ENCODE measurements at places on chromosomes 5 and 9.

GRCh38 chr5:80284720-80285119, 28.9 kb upstream of the SERINC5 start:
- no peak for DNase-seq

DNA sequence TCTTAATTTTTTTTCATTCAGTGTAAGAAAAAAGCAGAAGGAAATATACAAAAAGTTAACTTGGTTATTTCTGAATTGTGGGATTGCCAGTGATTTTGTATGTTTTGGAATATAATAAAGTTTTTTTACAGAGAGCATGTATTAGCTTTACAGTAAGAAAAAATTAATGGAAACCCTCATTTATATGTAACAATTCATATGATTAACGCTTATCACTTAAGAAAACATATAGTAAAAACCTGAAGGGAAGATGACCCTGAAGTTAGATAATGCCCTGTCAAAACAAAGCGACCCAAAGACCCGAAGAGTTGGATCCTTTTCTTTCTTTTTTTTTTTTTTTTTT, 52.4 kb downstream of the EHMT1 start:
- no peak for DNase-seq

DNA sequence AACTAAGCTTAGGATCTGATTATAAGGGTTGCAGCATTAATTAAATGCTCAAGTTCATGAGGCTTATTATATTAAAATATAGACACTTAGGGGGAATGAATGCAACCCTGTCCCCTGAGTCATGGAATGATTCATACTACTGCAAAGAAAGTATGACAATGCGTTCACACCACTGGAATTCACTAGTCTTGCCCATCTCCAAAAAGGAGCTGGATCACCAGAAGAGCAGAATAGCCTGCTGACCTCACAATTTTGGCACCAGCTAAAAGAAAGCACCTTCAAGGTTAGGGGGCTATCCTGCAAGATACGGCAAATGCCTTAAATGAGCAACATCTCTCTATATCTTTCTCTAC, 32.0 kb upstream of the TMED7 start:
- DNase-seq, result no peak

- DNase-seq, result no peak
Measured at GRCh38 chr5:177276886-177277285, 26.6 kb downstream of the RAB24 start.

DNA sequence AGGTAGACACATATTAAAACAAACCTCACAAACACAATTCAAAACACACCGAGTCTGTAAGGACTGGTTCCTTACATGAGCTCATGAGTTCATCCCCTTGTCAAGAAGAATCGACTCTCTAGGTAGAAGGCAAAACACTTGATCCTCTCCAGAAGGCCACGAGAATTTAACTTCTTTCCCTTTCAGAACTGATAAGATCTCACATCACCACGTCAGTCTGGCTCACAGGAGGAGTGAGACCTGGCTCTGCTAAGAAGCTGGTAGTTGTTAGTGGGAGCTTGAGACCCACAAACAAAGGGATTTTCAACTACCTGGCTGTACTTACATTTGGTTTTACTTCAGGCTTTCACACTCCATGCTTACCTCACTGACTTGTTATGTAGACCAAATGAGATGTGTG, 459.2 kb downstream of the ARHGEF28 start:
- DNase-seq, result no peak

DNA sequence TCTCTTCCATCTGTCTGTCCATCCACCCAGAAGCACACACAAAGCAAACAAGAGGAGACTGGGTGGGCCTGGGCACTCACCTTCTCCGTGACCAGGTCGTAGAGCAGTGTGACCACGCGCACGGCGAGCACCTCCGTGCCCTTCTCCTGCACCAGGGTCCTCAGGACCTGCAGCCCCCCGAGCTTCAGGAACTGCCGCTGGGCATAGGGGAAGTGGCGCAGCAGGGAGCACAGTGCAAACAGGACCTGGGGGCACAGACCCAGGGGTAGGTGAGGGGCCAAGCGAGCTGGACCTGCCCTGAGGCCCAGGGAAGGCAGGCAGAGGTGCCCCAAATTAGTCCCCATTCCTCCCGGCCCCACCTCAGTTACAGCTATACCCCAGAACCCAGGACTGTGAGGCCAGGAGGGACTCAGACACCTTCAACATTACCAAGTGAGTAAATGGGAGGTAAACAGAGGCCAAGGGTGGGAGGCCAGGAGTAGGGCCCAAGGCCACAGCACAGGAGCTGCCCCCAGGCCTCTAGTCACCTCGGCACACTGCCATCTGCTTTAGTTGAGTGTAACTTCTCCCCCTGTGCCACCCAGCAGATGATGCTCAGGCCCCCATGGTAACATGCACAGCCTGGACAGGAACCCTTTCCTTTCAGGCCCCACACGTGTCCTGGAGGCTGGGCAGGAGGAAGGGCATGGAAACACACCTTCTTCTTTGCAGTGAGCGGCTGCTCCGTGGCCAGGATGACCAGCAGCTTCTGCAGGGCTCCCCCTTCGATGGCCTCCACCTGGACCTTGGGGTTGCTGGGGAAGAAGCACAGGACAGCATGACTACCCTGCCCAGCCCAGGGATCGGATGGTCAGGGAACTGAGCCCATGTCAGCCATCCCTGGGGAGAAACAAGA, 76.2 kb upstream of the LRRTM2 start:
- no peak for DNase-seq

- no peak for DNase-seq
Measured at GRCh38 chr9:74770508-74771261, 117.0 kb downstream of the TRPM6 start.

GRCh38 chr5:54563083-54563761, 45.7 kb downstream of the SNX18 start:
- DNase-seq, result no peak

DNA sequence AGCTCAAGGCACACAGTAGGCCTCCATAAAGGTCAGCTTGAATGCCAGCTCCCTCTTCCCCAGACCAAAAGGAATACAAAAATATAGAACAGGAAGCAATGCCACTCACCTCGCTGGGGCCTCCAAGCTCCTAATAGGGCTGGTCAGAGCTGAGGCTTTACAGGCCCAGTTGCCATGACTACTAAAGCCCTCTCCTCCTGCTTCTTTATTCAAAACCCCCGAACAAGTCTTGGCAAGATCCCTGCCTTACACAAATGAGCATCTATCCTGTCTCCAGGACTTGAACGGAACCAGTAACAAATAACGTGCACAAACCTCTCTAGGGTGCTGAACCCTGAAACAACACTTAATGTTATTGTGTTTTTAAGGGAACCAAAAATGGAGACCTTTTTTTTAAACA, 136.3 kb downstream of the SIL1 start:
- no peak for DNase-seq

All from activated T-helper 1 cell treated with anti-CD3 and anti-CD28 coated beads, Interleukin-2, amount 50 U/mL, for 16 hours (primary cell).